ENCODE measurements at places on chromosomes 3 and 15. TPM values are rescaled to one million over a fixed set of nuclear protein-coding genes. Genes with fewer than 3 reads are reported as not detected.

Gene SLC51A
- not detected for total RNA-seq

Gene PLA2G4D
- total RNA-seq: not detected

Gene RETNLB
- total RNA-seq: not detected

Gene DAZL
- not detected for total RNA-seq

Gene ZMYND10
- total RNA-seq: 0.94 TPM

Gene SPTSSB
- total RNA-seq: not detected

Gene CCNB2
- 76.0 TPM for total RNA-seq

Gene SERINC4
- total RNA-seq: 0.15 TPM

Gene CEP70
- 8.3 TPM for total RNA-seq

DNA sequence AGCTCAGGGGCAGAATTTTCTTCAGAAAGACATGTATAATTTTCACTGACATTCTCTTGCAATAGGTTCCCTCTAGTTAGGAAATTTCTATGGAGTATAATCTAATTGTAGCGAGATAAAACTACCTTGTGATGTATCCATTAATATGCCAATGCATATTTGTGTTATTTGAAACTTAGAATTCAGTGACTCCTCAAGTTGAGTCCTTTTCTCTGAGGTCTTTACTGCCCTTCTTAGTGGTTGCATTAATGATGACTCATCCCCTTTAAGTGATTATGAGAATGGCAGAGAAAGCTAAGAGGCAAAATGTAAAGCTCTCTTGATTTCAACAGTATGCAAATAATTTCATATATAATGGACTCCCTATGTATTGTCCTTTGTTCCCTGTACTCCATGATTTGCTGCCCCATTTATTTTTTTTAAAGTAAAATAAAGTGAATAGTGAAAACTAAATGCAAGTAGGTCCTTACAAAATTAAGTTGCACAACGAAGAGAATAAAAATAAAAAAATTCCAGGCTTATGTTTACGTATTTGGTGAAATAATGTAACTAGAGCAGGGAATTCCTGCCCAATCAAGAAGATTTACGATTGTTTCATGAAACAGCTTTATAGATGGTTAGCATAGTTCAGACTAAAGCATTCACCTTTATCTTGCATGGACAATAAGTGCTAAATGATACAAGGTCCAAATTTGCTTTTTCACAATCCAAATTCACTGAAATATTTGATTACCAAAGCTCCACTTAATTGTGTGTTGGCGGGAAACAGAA lies 78.1 kb downstream of the ZPLD1 start:
- no peak for DNase-seq

DNA sequence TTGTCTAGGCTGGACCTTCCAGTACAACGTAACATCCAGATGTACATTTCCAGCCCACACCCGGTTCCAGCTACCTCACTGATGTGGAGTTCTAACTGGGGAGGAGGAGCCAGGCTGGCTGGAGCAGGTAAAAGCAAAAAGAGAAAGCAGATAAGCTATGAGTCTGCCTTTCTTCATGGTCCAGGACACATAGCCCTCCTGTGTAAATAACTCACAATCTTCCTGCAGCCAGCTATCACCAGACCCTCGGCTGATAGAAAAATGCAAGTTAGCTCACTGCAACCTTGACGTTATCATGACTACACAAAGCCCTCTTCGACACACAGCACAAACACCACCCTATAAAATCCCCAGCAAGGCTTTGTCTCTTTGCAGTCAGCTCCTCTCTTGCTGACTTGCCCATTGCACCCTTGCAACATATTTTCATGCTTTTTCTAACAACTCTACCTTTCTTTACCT lies 20.5 kb upstream of the ELP6 start:
- DNase-seq: no peak

- peak; percentile 32 for DNase-seq
Measured at GRCh38 chr3:184129012-184129411, 6.1 kb upstream of the EIF2B5 start.

- DNase-seq: no peak
Measured at GRCh38 chr3:101634591-101635196, 42.2 kb downstream of the ZBTB11 start.

GRCh38 chr3:40162616-40163015 lies 146.9 kb upstream of the EIF1B start:
- no peak for DNase-seq

DNA sequence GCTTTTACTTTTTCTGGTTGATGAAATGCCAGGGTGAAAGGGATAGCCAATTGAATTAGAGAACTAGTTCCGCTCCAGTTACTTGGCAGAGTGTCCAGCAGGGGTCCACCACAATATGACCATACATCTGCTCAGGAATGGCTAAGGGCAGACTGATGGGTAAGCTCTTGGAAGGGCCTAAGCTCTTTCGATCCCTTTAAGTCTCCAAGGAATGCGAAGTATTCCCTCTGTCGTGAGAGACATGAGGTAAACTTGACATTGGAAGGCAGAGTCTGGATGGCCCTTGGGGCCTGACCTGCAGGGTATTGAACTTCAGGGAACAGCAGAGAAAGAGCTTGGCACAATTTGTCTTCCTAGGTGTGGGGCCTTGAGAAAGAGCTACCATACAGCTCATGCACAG lies 805.8 kb downstream of the PLOD2 start:
- DNase-seq: no peak

DNA sequence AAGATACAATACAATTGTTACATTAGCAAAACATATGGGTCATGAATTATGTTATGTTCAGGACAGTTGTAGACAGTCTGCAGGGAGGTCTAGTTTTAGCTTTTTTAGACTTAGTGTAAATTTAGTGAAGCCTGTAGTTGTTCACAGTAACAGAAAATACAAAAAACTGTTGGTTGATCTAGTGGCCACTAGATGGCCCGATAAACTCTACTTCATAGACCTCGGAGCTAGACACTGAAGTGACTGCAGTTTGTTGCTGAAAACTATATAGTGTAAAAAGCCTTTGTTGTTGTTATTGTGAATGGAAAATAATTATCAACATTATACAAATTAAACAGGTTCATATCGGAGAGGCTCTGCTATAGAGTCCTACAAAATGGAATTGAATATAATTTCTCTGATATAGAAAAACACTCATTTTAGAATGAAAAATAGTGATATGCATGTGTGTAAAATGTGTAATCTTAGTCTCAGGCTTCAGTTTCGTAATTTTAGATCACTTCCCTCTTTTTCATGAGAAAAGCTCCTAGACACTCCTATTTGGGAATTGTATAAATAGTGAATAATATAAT lies 18.3 kb downstream of the MAGEL2 start:
- no peak for DNase-seq

DNA sequence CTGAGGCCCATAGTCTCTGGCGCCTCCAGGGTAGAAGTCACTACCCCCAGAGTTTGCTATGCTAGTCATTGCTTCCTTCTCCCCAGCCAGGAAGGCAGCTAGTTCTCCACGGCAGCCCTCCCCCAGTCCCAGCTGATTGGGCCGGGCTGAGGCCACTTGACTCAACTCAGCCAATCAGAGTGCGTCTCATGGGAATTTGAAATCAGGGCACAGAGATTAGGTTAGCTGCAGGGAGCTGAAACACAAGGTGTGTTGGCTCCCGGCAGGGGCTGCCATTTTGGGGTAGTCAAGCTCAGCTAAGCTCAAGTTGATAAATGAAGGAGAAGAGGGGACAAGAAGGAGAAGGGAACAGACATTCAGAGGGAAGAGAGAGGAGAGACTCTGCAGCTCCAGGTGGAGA lies 32.8 kb downstream of the LINGO1 start:
- DNase-seq: peak; percentile 12

DNA sequence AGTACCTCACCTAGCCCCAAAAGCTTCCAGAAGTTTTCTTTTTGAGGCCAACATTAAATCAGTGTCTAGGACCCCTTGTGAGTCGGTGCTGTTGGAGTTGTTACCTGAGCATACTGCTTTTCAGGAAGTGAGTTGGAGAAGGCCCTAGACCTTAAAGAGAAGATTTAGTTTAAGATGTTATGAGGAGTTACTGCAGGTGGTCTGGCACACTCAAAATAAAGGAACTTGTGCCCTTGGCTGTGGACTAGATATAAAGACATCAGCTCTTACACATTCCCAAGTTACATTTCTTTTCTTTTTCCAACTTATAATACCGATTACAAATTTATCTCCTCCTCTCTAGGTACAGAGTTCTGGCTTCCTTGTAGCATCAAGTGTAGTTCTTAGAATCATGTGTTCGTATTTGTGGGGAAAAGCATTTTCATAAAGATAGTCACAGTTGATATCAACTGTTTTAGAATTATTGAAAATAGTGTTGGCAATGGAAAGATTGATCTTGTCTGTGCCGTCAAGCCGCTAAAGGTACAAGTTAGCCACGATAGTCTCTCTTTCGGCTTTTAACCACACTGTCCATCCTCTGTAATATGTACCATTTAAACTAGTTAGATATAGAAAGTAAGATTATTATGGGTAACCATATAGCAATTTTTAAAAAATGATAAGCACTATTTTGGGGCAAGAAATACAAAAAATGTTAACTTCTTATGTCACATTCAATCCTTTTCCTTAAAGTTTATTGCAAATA lies 8.6 kb downstream of the ZIC1 start:
- no peak for DNase-seq

DNA sequence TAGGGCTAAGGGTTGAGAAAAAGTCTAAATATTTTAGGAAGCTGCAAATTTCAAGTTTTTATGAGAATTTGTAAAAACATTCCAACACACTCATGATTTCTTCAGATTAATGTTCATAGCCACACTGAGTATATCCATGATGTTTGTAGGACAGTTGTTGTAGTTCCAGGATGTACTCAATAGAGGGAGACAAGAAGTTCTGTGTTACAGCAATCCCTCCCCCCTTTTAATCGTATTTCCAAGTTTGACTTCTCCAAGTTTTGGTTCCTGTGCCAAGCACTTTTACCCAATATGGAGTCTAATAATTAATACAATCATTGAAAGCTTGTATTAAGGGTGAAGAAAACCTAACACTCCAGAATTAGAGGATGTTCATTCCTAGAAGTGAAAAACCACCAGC lies 143.4 kb downstream of the FEZF2 start:
- no peak for DNase-seq

DNA sequence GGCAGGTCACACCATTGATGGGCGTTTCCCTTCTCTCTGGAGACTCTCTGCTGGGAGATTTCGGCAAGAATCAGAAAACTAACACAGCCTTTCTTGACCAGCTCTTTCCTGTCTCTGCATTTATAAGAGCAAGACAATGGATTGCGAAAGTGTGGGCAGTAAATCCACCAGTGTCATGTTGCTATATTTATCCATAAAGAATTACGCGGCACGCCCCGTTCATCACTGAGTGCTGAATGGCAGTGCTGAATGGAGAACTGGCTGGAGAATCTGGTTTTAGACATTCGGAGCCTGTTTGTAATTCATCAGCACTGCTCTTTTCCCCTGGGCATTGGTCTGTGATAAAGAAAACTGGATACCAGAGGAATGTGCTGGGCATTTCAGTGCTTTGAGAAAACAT lies 2.0 kb upstream of the CEMIP start:
- no peak for DNase-seq

GRCh38 chr3:180253283-180253682 lies 216.5 kb upstream of the PEX5L start:
- no peak for DNase-seq

Measured in activated CD4-positive, alpha-beta memory T cell treated with anti-CD3 and anti-CD28 coated beads for 36 hours (primary cell).